ENCODE measurements at places on chromosomes 4 and X. TPM values are rescaled to one million over a fixed set of nuclear protein-coding genes. Genes with fewer than 3 reads are reported as not detected.

Gene FAM184B
- total RNA-seq = 0.02 TPM

Gene VCX2
- not detected for total RNA-seq

Gene HHIP
- not detected for total RNA-seq

Gene ENPP6
- 0.04 TPM for total RNA-seq

Gene TRAM1L1
- total RNA-seq = not detected

All from CD8-positive, alpha-beta memory T cell (primary cell).